ENCODE measurements at places on chromosomes 4 and X. TPM values are rescaled to one million over a fixed set of nuclear protein-coding genes. Genes with fewer than 3 reads are reported as not detected.

DNA sequence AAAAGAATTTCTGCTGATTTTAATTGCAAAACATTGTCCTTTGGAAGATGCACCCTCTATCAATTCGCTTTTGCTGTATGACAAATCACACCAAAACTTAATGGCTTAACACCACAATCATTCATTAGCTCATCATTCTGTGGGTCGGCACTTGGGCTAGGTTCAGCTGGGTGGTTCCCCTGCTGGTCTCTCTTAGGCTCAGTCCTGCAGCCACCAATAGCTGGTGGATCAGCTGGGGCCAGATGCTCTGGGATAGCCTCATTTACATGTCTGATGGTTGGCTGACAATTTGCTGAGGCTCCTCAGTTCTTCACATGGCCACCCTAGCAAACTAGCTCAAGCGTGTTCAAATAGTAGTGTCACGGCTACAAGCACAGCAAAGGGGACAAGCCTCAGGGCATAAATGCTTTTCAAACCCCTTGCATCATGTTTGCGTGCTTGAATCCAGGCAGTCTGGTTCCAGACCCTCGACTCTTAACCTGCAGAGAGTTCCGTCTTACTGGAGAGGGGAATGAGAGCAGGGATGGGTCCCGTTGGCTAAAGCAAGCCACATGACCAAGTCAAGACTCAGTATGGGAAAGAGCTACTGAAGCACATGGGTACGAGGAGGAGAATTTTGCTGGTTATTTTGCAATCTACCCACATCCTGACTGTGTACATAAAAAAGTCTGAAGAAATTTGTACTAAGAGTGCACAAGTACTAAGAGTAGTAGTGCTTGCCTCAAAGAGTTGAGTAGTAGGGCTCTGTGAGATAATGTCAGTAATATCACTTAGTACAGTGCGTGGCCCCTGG lies 7.5 kb upstream of the ACSL1 start:
- no peak for DNase-seq

GRCh38 chr4:136476753-136477152 lies 1055.5 kb downstream of the PCDH18 start:
- no peak for DNase-seq

- no peak for DNase-seq
Observed at GRCh38 chr4:52199574-52200338, 148.7 kb downstream of the SPATA18 start.

Gene TMEM271
- total RNA-seq, result not detected

DNA sequence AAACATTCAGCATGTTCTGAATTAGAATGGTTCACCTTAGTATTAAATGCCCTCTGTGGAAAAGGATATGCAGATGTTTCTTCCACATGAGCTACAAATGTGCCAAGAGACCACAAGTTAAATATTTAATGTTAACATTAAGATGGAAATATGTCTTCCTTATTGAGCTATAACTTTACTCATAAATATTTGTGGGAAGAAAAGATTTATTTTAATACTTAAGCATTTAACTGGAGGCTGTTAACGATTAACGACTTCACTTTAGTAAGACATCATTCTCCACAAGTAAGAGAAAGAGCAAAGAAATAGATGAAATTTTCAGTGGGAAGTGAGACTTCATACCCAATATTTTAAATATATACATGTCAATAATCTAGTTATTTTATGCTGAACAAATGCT lies 1046.0 kb upstream of the GRID2 start:
- DNase-seq, result no peak

DNA sequence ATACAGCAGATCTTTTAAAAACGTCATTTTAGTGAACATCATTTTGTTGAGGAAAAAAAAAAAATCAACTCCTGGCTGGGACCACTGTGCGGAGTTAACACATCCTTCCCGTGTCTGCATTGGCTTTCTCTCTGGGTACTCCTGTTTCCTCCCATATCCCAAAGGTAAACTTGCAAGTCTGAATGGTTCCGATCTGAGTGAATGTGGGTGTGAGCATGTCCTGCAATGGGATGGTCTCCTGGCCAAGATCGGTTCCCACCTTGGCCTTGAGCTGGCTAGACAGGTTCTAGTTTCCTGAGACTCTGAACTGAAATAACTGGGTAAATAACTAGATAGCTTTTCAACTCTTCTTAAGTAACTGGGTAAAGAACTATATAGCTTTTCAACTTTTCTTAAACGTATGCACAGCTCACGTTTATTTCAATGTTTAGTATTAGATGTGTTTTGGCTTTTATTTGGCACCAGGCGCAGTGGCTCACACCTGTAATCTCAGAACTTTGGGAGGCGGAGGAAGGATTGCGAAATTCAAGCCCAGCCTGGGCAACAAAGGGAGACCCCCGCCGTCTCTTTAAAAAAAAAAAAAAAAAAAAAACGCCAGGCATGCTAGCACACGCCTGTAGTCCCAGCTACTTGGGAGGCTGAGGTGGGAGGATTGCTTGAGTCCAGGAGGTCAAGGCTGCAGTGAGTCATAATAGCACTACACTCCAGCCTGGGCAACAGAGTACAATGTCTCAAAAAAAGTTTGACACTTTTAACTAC lies 14.0 kb downstream of the RBMX start:
- no peak for DNase-seq
